Umbilical cord (tissue), 2 donors: ENCODE measurements at places on chromosomes 12 and 14. TPM values are rescaled to one million over a fixed set of nuclear protein-coding genes. Genes with fewer than 3 reads are reported as not detected.
A peak's percentile ranks its signal among the peaks of the same experiment; 100 is the strongest.

- DNase-seq, result peak; percentile 97
These were observed at the start of gene IKZF4 for GRCh38 chr12:56020423-56021184. Gene IKZF4 (plus strand): TSS chr12:56021043. CDS start chr12:56021494, 451 bp downstream.

DNA sequence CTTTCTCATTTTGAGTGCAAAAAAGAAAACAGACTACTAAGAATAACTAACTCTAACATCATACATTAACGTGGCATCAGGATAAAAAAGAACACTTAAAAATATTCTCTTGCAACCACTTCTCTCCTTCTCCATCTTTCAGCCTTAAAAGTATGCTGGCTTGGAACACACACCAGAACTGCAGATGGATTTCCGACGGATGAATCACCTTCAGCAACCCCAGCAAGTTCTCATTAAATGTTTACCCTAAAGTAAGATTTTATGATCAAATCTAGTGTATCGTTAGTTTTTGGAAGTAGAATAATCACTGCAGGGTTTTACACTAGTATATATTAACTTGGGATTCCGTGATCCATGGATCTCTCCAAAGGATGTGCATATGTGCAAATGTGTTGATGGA is 1.2 kb downstream of the NEK9 start:
- peak; percentile 59 for DNase-seq

DNA sequence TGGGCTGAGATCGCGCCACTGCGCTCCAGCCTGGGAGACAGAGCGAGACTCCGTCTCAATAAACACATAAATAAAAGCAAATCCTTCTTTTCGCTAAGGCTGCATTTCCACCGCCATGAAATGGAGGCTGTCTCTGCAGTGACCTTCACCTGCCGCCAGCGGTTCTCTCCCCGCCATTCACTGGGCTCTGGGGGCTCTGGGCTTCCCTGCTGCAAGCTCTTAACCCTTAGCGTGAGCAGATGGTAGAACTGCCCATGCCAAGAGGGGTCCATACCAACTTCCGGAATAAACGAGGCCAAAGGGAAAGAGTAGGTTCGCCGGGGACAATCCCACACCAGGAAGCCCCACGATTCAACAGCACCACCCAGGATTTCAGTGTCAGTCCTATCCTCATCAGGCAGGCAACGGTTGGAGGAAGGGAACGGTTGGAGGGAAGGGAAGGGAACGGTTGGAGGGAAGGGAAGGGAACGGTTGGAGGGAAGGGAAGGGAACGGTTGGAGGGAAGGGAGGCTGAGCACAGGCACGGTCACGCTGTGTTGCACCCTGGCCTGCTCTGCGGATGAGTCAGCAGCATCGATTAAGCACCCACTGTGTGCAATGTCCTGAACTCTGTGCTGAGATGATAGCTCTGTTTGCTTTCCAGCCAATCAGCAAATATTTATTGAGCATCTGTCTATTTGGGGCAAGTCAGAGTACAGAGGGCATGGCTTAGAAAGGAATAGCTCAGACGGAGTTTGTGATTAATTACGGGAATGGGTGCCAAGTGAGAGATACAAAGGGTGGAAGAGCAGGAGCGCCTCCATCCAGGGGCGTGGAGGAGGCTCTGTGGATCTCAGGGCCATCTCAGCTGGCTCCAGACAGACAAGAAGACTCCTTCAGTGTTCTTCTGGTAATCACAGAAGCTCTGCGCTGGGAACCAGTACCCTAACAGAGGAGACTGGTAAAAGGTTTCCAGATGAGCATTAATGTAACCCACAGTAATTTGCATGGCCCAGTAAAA is 77.9 kb downstream of the NINJ2 start:
- DNase-seq, result no peak

- DNase-seq, result no peak
These were observed 29.4 kb downstream of the ITPR2 start for GRCh38 chr12:26803552-26803951.

DNA sequence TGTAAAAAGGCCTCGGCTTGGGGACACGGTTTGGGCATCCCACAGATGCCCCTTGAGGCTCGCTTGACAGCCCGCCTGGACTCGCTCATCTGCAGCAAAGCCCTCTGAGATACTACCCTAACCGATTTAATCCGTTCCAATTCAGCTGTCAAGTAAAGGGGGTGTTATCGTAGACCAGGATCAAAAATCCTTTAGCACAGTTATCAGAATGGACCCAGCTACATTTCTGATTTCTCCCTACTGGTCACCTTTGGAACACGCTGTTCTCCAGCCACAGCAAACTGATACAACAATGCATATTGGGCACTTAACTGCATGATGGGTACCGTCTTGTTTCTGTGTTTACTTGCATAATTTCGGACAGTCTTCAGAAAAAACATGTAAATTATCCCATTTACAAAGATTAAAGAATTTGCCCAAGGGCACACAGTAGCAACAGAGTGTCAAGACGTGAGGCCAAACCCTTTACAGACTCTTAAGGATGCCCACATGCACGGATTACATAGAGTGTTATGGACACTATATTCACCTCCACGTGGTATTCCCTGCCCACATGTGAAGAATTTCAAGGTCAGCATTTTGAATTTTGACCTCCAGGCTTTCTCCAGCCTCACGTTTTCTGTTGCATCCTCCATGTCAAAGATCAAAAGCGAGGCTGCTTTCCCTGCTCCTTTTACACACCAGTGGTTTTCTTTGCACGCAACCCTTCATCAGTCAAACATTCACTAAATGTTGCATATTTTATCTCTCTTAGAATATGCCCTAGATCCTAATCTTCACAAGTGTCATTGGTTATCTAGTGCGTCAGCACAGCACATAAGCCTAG is 3.2 kb upstream of the DUSP6 start:
- DNase-seq, result no peak

GRCh38 chr12:114673169-114673833 is 10.7 kb downstream of the TBX3 start:
- DNase-seq, result peak; percentile 75

DNA sequence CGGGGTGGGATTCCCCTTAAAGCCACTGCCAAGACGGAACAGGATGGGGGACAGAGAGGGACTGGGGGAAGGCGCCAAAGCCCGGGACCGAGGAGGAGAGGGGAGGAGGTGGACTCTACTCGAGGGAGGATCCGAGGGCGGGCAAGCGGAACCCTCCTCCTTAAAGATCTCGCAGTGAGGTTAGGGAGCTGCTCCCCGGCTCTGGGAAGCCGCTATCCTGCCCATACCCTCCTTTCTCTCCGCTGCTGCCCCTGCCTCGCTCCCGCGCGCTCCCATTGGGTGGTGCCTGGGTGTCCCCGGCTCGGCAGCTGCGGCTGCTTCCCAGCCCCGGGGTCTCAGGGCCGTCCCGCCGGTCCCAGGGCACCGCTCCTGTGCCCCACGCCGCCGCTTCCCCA is 16.4 kb downstream of the KRT18 start:
- DNase-seq, result peak; percentile 76

GRCh38 chr12:17017402-17017801 is 411.4 kb upstream of the LMO3 start:
- no peak for DNase-seq

Gene KERA
- 3.1 TPM for total RNA-seq

Gene CLEC1B
- 9.4 TPM for total RNA-seq

Gene HNF1A
- 2.2 TPM for total RNA-seq
